ENCODE measurements at places on chromosomes 6 and 20. TPM values are rescaled to one million over a fixed set of nuclear protein-coding genes. Genes with fewer than 3 reads are reported as not detected.

The RMND1 gene
- total RNA-seq = 34.7 TPM

The RTEL1 gene
- total RNA-seq = 48.4 TPM

DNA sequence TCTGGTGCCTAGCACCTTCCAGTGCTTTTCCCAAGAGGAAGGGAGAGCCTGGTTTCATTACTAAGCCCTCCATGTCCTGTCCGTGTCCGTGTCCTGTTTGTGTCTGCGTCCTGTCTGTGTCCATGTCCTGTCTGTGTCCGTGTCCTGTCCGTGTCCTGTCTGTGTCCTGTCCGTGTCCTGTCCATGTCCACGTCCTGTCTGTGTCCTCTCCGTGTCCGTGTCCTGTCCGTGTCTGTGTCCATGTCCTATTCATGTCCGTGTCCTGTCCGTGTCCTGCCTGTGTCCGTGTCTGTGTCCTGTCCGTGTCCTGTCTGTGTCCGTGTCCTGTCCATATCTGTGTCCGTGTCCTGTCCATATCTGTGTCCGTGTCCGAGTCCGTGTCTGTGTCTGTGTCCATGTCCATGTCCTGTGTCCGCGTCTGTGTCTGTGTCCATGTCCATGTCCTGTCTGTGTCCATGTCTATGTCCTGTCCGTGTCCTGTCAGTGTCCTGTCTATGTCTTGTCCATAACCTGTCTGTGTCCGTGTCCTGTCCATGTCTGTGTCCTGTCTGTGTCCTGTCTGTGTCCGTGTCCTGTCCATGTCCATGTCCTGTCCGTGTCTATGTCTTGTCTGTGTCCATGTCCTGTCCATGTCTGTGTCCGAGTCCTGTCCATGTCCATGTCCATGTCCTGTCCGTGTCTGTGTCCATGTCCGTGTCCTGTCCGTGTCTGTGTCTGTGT lies 54.4 kb upstream of the BHLHE23 start:
- peak overlapping the region; percentile 28 for H3K27ac ChIP-seq
- peaks cover 16% of the 10 kb centered on the region for H3K4me1 ChIP-seq
- DNase-seq = no peak
- H3K4me3 ChIP-seq = peak overlapping the region; percentile 18

The GPR6 gene
- not detected for total RNA-seq

GRCh38 chr6:166588691-166589336 lies 2.3 kb upstream of the RAMACL start:
- peaks cover 3% of the 10 kb centered on the region for H3K36me3 ChIP-seq
- H3K4me1 ChIP-seq = peaks cover 25% of the 10 kb centered on the region
- DNase-seq = no peak
- H3K4me3 ChIP-seq = no peak overlapping the region

DNA sequence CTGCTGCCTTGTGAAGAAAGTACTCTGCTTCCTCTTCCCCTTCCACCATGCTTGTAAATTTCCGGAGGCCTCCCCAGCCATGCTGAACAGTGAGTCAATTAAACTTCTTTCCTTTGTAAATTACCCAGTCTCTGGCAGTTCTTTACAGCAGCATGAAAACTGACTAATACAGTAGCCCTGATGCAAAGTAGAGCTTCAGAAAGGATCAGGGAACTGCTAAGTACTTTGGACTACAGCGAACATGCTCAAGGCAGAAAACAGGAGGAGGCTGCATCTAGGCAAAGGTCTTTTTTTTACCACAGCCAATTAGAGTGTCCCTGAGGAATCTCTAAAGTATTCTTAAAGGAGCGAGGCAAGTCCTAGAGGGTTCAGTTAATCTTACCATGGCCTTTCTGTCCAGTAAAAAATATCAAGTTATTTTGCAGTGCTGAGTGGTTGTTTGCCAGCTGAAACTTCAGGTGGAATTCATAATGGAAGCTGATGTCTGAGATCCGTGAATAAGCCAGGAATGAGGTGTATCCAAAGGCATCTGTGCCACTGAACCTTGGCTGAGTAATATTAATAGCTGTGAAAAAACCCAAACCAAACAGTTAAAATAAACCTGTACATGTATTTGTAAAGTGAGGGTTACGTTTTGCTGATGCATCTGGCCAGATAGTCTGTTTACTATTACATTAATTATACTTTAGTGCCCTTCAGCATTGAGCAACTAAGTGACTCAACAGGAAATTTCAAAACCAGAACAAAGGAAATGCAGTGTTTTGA lies 170.4 kb downstream of the PHF3 start:
- H3K4me3 ChIP-seq = no peak overlapping the region
- H3K27me3 ChIP-seq = no peaks in the 10 kb centered on the region
- no peak overlapping the region for H3K27ac ChIP-seq
- DNase-seq = no peak
- no peaks in the 10 kb centered on the region for H3K36me3 ChIP-seq
